Head of caudate nucleus (tissue), 42 donors: ENCODE measurements at places on chromosomes 2 and 18.

GRCh38 chr18:48193521-48194492 lies 215.4 kb downstream of the ZBTB7C start:
- no peak for DNase-seq

GRCh38 chr2:239196474-239197021 lies 204.3 kb downstream of the HDAC4 start:
- no peak for DNase-seq

DNA sequence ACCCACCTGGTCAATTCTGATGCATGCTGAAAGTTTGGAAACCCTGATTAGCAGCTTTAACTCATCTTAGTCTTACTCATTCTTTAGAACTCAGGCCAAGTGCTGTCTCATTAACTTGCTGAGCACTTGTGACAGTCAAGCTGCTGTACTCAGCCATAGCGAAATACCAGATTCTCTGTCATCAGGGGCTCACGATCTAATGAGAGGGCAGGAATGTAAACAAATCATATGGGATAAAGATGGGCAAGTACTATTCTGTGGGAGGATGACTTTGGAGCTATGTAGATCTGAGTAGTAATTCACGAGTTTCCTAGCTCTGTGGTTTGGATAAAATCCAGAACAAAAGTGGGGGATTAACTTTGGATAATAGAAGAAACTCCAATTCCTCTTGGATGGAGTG lies 376.6 kb downstream of the HRH4 start:
- no peak for DNase-seq

DNA sequence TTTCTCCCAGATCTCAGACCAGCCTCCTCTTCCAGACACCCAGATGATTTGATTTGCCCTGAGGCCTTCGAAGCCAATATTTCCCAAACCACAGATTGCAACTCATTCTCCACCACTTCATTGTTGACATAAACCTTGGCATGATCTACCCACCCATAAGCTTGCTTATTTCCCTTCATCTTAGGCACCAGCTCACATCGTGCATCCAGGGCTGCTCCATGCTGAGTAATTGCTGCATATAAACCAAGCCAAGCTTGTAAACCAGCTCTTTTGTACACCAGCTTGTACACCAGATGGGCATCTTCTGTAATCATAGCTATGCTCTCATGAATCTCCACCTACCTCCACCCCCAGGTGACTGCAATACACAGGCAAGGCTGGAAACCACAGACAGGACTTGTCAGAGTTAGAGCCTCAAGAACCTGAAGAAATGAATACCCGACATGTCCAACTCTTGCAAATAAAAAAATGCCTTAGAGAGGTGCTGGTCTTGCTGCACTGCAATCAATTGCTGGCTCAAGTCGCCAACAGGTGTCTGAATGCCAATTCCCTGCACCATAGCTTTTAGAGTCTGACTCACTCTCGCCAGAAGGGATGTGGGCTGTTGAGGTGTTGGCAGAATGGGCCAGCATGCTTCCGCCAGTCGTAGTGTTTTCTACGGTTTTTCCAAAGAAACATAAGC lies 31.5 kb downstream of the TRABD2A start:
- DNase-seq = no peak

DNA sequence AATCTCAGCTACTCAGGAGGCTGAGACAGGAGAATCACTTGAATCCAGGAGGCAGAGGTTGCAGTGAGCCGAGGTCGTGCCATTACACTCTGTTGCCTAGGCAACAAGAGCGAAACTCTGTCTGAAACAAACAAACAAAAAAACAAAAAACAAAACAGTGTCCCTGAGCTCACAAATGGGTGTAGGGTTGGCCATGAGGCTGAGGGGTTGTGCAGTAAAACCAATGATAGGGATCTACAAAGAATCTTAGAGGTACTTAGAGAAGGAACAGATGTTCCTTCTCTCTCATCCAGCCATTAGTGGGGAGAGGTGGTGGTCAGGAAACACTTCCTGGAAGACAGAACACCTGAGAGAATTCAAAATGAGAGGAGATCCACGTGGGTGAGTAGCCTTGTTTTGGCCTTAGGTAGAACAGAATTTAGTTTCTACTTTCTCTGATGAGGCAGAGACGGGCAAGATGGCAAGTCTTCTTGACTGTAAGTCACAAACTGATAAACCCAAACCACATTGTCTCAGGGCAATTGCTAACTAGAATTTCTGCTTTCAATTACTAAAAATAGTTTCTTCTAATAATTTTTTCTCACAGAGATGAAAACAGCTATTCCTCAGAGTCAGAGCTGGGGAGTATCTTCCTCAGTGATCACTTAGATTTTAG lies 61.5 kb upstream of the PPM1B start:
- DNase-seq = no peak

- no peak for DNase-seq
These were observed 4.1 kb upstream of the ZCCHC2 start for GRCh38 chr18:62518460-62519375.

- no peak for DNase-seq
These were observed 56.6 kb downstream of the CLHC1 start for GRCh38 chr2:55175254-55176093.

DNA sequence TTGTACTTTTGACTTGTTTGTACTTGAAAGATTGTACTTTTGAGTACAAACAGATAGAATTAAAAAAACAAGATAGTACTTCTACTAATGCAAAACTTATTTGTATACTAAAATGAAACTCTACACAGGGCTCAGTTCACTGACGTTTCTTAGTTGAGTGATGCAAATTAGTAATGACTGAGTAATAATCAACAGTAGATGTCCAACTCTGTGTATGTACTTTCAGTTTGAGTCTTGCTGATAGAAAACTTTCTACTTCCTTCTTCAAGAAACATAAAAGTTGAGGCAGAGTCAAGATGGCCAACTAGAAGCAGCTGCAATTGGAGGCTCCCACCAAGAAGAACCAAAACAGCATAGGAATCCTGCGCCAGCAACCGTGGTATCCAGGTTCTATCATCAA lies 585.0 kb downstream of the NR4A2 start:
- no peak for DNase-seq

- DNase-seq = no peak
These were observed 137.4 kb upstream of the SH3BP4 start for GRCh38 chr2:234814374-234814773.

- no peak for DNase-seq
These were observed 80.8 kb downstream of the TWIST2 start for GRCh38 chr2:238928520-238929241.
